Stomach (tissue), 19 donors: ENCODE measurements at places on chromosomes 2 and 18. TPM values are rescaled to one million over a fixed set of nuclear protein-coding genes. Genes with fewer than 3 reads are reported as not detected.
A peak's percentile ranks its signal among the peaks of the same experiment; 100 is the strongest.

GRCh38 chr2:127183771-127184170, 36.3 kb downstream of the CYP27C1 start:
- H3K4me3 ChIP-seq = no peak overlapping the region
- no peaks in the 10 kb centered on the region for H3K27me3 ChIP-seq
- no peaks in the 10 kb centered on the region for H3K4me1 ChIP-seq
- no peak overlapping the region for H3K27ac ChIP-seq
- no peaks in the 10 kb centered on the region for H3K36me3 ChIP-seq

GRCh38 chr18:70426818-70427217, 138.0 kb downstream of the SOCS6 start:
- H3K36me3 ChIP-seq = no peaks in the 10 kb centered on the region
- H3K4me3 ChIP-seq = no peak overlapping the region
- H3K27ac ChIP-seq = no peak overlapping the region
- H3K4me1 ChIP-seq = peaks cover 32% of the 10 kb centered on the region
- H3K27me3 ChIP-seq = no peaks in the 10 kb centered on the region

GRCh38 chr2:189803431-189803830, 19.2 kb downstream of the PMS1 start:
- H3K36me3 ChIP-seq = peaks cover 24% of the 10 kb centered on the region
- no peaks in the 10 kb centered on the region for H3K27me3 ChIP-seq
- no peak overlapping the region for H3K4me3 ChIP-seq
- no peak overlapping the region for H3K27ac ChIP-seq

GRCh38 chr2:20602803-20603202, 48.1 kb downstream of the HS1BP3 start:
- H3K36me3 ChIP-seq = no peaks in the 10 kb centered on the region
- no peak overlapping the region for H3K4me3 ChIP-seq
- H3K4me1 ChIP-seq = peaks cover 42% of the 10 kb centered on the region

DNA sequence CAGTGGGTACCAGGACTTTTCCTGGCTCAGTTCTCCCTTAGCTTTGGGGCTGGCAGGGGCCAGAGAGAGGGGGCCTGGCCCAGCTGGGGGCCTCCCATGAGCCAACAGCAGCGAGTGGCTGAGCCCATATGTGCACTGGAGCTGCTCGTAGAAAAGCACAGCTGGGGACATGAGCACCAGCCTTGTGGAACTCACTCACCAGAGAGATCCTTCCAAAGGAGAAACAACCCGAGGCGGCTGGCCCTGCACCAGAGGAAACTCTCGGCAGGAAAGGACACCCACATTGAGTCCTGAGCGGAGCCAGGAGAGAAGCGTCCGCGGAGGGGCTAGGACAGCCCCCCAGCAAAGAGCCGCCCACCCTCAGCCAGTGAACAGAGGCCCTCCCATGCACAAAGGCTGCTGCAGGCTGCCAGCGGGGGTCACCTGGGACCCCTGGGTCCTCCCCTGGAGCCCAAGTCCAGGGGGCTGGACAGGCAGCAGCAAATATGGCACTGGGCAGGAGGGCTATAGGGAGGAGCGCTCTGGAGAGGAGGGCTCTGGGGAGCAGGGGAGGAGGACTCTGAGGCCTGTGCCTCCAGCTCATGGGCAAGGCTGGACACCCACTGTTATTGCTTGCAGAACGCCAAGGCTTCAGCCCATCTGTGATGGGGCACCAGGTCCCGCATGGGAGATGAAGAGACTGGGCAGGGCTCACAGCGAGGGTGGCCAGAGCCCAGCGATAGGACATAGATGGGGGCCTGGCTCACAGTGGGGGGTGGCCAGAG, 42.1 kb upstream of the SNED1 start:
- H3K4me1 ChIP-seq = peaks cover 25% of the 10 kb centered on the region
- no peaks in the 10 kb centered on the region for H3K36me3 ChIP-seq
- no peak overlapping the region for H3K4me3 ChIP-seq
- DNase-seq = peak; percentile 34

GRCh38 chr2:218015586-218016521, 13.1 kb upstream of the TNS1 start:
- peak; percentile 70 for DNase-seq

GRCh38 chr2:191402966-191403565, 157.9 kb downstream of the MYO1B start:
- no peaks in the 10 kb centered on the region for H3K27me3 ChIP-seq
- no peak overlapping the region for H3K4me3 ChIP-seq
- DNase-seq = no peak

DNA sequence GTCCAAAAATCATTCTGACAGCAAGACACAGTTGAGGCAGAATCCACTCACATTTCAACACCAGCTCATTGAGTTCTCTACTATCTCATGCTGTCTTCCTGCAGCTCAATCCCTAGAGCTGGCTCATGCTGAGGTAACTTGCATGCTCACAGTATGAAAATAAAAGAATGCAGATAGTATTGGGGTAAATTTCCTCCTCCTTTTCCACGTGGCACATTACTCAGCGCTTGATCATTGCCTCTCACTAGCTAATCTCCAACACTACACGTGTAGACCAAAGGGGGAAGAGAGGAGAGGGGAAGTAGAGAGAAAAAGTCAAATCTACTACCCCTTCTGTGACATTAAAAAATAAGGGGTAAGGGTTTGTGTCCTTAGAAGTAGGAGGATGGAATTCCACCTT, 300.6 kb downstream of the AFF3 start:
- DNase-seq = no peak
- no peak overlapping the region for H3K27ac ChIP-seq
- no peaks in the 10 kb centered on the region for H3K27me3 ChIP-seq
- H3K4me1 ChIP-seq = peaks cover 7% of the 10 kb centered on the region

- H3K4me1 ChIP-seq = peaks cover 18% of the 10 kb centered on the region
- no peaks in the 10 kb centered on the region for H3K27me3 ChIP-seq
- no peak overlapping the region for H3K4me3 ChIP-seq
- no peak for DNase-seq
- H3K36me3 ChIP-seq = no peaks in the 10 kb centered on the region
Measured at GRCh38 chr2:238106339-238106697, 6.2 kb downstream of the ESPNL start.

GRCh38 chr2:3488061-3488531, 31.2 kb downstream of the ADI1 start:
- H3K36me3 ChIP-seq = peaks cover 28% of the 10 kb centered on the region
- H3K27me3 ChIP-seq = no peaks in the 10 kb centered on the region
- H3K27ac ChIP-seq = no peak overlapping the region
- DNase-seq = no peak

Gene TNS1
- total RNA-seq = 145 TPM

Gene NEUROD1
- total RNA-seq = not detected

Gene GPR35
- 21.9 TPM for total RNA-seq
